ENCODE measurements at places on chromosomes 12 and 14.

- DNase-seq = no peak
Observed at GRCh38 chr14:83342590-83342989, 1808.9 kb upstream of the SEL1L start.

DNA sequence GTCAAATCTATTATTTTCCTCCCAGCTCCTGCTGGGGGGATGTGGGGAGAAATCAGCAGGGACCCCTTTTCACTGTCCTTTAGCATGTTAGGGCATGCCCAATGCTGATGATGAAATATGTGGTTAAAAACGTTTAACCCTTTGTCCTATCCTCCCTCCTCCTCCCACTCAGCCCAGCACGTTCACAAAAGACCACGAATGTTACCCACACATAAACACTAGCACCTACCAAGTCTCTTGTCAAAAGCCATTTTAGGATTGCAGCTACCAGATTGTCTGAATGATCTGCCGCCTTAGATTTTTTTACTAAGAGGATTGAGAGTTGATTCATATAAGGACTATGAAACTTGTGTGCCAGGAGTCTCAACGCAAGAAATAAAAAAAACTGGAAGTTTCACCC lies 70.4 kb downstream of the TBK1 start:
- DNase-seq = peak; percentile 77

DNA sequence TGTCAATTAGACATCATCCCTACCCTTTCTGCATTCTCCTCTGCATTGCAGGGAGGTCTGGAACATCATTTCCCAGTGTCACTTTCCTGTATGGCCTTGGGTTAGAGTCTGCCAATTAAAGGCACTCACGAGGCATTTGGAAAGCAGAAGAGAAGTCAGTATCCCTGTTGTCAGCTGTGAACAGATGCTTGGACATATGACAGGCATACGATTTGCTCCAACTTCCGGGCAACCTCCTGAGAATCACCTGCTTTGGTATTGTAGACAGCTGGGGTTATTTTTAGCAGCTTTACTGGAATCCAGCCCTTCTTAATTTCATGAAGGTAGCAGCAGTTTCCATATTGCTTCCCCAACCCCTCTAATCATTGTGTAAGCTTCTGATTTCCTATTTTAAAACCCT lies 88.7 kb upstream of the DHRS4 start:
- no peak for DNase-seq

- DNase-seq = no peak
Observed at GRCh38 chr14:34120185-34120977, 169.5 kb upstream of the EGLN3 start.

GRCh38 chr12:124480469-124481256 lies 86.7 kb downstream of the NCOR2 start:
- DNase-seq = peak; percentile 90

DNA sequence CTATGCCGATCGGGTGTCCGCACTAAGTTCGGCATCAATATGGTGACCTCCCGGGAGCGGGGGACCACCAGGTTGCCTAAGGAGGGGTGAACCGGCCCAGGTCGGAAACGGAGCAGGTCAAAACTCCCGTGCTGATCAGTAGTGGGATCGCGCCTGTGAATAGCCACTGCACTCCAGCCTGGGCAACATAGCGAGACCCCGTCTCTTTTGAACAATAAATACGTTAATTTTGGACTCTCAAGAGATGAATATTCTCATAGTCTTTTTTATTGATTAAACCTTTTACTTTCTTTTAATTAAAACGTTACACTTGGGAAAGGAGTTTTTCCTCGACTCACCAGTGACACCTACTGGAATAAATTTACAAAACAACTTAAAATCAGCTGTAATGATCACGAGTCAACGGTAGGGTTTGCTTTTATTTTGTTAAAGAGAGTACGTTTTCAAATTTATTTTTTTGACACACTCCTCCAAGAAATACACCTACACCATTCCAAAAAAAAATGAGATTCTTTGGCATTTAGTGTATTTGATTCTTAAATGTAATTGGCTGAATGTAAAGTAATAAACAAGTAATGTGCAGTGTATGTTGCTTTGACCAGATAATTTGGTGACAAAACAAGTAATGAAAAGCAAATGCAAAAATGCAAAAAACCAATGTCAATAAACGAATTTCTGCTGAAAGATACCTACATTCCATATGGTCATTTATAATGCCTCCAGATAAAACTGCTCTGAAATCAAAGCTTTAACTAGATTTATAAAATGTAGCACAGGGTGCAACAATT lies 687 bp upstream of the RPS29 start:
- DNase-seq = peak; percentile 84

DNA sequence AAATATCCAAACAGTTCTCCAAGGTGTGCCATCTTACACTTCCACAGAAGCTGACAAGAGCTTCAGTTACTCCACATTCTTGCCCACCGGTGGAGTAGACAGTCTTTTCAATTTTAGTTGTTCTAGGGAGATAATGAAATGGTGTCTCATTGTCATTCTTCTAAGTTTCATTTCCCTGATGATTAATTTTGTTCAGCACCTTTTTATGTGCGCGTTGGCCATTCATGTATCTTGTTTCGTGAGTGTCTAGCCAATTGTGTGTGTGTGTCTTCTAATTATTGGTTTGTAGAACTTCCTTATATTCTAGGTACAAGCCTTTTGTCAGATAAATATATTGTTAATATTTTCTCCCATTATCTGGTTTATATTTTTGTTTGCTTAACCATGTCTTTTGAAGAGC lies 63.1 kb downstream of the GLT1D1 start:
- DNase-seq = no peak

Measured in choroid plexus epithelial cell (primary cell).